ENCODE measurements at places on chromosomes 2 and 18.
A peak's percentile ranks its signal among the peaks of the same experiment; 100 is the strongest.

GRCh38 chr2:206353685-206354084 is 79.2 kb downstream of the ZDBF2 start:
- no peak for DNase-seq

- DNase-seq, result no peak
Measured at GRCh38 chr2:160940699-160941098, 219.5 kb upstream of the TANK start.

DNA sequence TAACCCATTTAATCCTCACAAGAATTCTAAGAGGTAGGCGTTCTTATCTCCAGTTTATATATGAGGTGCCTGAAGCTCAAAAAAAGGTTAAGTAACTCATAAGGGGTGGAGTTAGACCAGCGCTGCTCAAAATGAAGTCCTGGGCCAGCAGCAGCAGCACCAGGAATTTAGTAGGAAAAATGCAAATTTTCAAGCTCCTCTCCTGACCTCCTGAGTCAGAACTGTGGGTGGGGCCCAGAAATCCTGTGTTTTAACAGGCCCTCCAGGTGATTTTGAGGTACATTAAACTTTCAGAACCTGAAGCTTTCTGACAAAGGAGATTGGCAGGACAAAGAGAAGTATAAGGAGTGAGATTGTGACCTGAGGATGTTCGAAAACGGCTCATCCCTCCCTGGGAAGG is 66.0 kb upstream of the CCDC85A start:
- no peak for DNase-seq

- no peak for DNase-seq
Measured at GRCh38 chr2:119233326-119234020, 9.8 kb downstream of the STEAP3 start.

DNA sequence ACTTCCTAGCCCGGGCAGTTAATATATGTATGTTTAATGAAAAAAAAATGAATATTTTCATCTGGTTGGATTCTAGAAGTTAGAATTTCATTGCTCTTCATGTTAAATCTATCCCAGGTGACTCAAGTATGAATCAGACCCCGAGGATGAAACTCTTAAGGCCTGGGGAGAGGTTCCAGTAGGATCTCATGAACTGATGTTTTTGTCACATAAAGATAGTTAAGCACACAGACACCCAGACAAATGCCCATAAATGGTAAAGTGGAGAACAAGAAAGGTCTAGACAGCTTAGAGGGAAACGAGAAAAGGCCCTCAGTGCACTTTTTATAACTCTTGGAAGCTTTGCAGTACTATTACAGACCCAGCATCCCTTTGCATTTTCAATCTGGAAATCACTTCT is 114.1 kb downstream of the RIF1 start:
- DNase-seq, result no peak

DNA sequence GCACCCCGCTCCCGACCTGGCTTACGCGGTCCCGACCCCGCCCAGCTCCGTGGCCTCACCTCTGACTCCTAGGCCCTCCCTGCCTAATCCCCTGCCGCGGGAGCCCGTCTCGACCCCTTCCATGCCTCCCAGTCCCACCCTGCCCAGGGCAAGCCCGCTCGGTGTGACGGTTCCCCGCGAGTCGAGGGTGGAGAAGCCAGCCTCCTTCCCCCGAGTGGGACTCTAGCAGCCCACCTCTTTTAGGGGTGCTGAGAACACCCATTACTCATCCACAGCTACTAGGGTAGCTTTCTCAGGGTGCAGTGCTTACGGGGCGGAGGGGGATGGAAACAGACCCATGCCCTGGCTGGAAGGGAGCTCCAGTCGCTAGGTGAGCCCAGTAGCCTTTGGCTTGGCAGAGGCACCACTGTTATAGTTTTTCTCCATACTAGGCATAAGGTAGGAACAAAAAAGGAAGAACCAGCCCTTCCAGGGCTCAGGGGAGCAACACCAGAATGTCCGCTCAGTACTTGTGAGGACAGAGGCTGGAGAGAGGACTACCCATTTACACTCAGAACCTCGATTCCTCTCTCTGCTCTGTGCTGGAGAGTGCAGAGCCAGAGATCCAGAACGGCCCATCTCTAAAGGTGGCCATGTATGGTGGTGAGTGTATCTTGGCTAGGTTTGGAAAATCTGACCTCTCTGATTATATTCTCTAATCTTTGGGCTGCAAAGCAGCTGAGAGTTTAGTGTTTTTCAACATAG is 606 bp downstream of the AGBL5 start:
- DNase-seq, result no peak

GRCh38 chr2:109342930-109343329 is 213.9 kb downstream of the SH3RF3 start:
- DNase-seq, result no peak

DNA sequence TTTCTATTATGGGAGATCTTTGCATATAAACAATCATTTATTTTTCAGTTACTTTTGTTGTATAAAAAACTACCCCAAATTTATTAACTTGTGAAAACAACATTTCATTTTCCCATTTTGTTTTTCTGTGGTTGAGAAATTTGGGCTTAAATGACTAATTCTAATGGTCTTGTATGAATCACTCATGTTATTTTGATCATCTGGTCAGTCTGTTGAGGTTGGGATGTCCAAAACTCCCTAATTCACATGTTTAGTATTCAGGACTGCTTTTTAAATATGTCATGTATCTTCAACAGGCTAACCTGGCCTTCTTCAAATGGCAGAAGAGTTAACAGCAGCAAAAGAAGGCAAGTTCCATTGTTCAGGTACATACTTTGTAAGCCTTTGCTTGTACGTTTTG is 788.1 kb downstream of the TRIB2 start:
- DNase-seq, result no peak

GRCh38 chr18:34794348-34794747 is 84.2 kb downstream of the DTNA start:
- no peak for DNase-seq

DNA sequence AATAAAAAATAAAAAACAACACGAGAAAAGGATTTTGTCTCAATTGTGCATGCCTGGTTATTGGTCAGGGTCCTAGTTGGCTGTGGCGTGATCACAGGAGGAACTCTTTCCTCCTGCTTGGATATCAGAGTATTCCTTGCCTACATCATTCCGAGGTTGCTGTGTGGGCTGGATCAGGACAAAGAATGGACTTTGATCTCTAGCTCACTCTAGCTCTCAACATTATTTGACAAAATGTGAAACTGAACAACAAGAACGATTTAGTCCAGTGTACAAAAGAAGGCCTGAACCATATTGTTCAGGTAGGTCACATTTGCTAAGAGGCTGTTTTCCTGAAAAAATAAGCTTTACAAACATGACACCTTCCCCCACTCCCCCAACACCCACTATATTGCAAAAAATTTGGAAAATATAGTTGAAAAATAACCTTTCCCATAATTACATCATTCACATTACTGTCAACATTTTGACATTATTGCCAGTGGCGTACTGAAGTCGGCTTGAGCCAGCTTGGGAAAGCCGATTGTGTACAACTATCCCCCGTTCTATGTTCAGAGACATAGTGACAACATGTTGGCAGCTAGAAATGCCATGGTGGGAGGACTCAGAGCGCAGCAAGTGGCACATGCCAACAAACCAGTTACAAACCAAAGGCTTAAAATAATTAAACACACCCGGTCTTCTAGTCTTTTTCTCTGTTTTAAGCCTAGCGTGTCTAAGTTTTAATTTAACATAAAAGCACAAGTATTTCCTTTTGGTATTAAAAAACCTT is 179.0 kb downstream of the LPIN1 start:
- DNase-seq, result no peak

- DNase-seq, result peak; percentile 75
Measured at GRCh38 chr2:43178602-43179542, 47.5 kb downstream of the ZFP36L2 start.

DNA sequence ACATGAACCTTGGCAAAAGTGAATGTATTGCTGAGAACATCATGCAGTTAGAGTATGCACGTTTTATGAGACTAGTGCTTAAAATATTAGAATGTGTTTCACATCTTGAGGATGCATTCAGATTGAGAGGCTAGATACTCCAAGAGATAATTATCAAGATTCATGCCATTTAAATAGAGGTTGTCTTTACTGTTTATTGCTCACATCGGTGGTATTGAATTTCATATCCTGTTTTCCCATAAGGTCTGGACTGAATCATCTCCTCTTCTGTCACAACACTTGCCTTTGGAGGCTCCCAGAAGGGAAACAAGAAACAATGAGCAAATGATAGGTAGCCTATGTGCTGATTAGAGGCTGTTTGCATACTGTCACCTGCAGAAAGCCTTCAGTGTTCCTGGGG is 83.8 kb downstream of the CLHC1 start:
- no peak for DNase-seq

DNA sequence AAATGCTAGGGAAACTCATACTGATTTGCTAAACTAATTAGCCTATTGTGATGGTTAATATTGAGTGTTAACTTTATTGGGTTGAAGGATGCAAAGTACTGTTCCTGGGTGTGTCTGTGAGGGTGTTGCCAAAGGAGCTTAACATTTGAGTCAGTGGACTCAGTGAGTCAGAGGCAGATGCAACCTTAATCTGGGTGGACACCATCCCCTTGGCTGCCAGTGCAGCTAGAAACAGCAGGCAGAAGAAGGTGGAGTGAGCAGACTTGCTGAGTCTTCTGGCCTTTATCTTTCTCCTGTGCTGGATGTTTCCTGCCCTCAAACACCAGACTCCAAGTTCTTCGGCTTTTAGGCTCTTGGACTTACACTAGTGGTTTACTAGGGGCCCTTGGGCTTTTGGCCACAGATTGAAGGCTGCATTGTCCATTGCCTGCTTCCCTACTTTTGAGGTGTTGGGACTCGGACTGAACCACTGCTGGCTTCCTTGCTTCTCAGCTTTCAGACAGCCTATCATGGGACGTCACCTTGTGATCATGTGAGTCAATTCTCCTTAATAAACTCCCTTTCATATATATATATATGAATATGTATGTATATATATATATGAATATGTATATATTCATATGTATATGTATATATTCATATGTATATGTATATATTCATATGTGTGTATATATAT is 69.7 kb downstream of the RPRM start:
- no peak for DNase-seq

- no peak for DNase-seq
Measured at GRCh38 chr2:146239392-146240135, 1605.3 kb upstream of the ACVR2A start.
